ENCODE measurements at places on chromosomes 1 and 21. TPM values are rescaled to one million over a fixed set of nuclear protein-coding genes. Genes with fewer than 3 reads are reported as not detected.

The AXDND1 gene
- not detected for total RNA-seq

The AVPR1B gene
- total RNA-seq: not detected

The TPTE gene
- not detected for total RNA-seq

GRCh38 chr1:50878434-50878833 is 81.6 kb downstream of the FAF1 start:
- no peaks in the 10 kb centered on the region for H3K4me1 ChIP-seq
- no peak overlapping the region for H3K27ac ChIP-seq
- H3K36me3 ChIP-seq: no peaks in the 10 kb centered on the region
- no peak for DNase-seq
- H3K27me3 ChIP-seq: no peaks in the 10 kb centered on the region

DNA sequence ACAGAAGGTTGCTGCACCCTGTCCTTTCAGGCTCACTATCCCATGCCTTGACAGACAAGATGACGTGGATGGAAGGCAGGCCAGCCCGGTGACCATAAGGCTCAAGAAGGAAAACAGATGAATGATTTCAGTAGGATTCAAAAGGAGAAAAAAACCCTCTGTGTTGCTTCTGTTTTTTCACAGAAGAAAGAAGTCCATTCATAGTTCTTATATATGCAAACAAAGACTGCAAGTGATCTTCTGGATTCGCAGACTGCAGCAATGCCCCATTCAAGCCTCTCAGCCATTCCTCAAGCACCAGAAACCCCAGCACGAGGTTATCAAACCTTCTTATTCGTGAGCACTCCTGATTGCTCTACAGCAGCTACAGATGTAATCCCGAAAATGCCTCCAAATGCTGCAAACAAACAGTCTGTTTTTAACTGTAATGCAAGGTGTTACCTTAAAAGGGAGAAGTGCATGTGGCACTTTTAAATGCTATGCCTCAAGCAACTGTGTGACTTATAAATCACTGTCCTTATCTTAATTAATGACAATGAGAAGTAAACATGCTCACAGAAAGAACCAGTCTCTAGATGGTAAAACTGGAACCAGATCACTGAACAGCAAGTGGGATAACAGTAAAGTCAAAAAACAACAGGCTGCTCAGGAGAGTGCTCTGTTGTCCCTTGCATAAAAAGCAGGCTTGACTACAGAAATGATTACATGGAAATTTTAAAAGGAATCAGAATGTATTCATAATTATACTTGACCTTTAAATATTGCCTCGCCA is 173.9 kb downstream of the HHIPL2 start:
- no peak for DNase-seq
- no peaks in the 10 kb centered on the region for H3K27me3 ChIP-seq
- no peak overlapping the region for H3K4me3 ChIP-seq
- H3K27ac ChIP-seq: no peak overlapping the region

DNA sequence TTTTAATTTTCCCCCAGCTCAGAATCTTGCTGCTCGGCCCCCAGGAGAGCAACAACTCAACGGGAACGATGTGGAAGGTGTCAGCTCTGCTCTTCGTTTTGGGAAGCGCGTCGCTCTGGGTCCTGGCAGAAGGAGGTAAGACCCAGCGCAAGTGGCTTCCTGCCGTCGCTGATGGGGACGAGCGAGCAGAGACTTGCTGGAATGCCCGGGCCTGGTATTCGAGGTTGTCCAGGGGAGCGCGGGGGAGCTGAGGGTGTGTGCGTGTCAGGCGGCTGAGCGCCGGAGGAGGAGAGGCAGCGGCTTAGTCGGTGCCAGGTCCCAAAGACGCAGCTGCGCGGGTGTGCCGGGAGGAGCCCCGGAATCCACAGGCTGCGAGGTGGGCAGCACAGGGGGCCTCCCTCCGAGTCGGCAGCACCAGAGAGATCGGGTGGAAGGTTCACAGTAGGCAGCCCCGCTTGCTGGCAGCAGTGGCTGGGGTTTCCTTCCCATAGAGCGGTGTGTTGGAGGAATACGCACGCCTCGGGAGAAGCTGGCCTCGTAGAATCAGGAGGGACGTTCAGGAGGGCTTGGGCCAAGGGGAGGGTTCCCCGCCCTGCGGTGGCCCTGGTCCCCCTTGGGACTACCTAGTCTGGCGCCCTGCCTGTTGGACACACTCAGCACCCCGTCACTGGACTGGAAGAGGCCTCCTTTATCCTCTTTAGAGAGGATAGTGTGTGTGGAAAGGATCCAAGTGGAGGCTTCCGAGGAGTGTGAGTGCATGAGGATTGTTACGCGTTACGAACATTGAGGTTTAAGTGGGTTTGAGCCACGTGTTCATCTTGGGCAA is 547 bp downstream of the PDPN start:
- H3K4me1 ChIP-seq: peaks cover 55% of the 10 kb centered on the region
- DNase-seq: peak; percentile 72
- H3K4me3 ChIP-seq: peak overlapping the region; percentile 96
- no peak overlapping the region for H3K27ac ChIP-seq
- no peaks in the 10 kb centered on the region for H3K36me3 ChIP-seq

Data from GM23338 (cell line).